ENCODE measurements at places on chromosomes 2 and 18.

GRCh38 chr2:36370281-36370680, 14.7 kb downstream of the CRIM1 start:
- no peak for DNase-seq

- no peak for DNase-seq
These were observed 150.3 kb downstream of the SMAD7 start for GRCh38 chr18:48800466-48800865.

GRCh38 chr18:63897072-63897471, 9.6 kb downstream of the SERPINB2 start:
- DNase-seq: no peak

DNA sequence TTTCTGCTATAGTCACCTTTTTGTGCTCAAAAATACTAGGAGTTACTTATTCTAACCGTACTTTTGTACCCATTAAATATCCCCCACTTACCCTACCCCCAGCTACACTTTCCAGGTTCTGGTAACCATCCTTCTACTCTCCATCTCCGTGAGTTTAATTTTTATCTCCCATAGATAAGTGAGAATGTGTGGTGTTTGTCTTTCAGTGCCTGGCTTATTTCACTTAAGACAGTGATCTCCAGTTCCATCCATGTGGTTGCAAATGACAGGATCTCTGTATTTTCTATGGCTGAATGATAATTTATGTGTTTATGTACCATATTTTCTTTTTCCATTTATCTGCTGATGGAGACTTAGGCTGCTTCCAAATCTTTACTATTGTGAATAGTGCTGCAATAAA, 323.3 kb downstream of the ZNF804A start:
- no peak for DNase-seq

DNA sequence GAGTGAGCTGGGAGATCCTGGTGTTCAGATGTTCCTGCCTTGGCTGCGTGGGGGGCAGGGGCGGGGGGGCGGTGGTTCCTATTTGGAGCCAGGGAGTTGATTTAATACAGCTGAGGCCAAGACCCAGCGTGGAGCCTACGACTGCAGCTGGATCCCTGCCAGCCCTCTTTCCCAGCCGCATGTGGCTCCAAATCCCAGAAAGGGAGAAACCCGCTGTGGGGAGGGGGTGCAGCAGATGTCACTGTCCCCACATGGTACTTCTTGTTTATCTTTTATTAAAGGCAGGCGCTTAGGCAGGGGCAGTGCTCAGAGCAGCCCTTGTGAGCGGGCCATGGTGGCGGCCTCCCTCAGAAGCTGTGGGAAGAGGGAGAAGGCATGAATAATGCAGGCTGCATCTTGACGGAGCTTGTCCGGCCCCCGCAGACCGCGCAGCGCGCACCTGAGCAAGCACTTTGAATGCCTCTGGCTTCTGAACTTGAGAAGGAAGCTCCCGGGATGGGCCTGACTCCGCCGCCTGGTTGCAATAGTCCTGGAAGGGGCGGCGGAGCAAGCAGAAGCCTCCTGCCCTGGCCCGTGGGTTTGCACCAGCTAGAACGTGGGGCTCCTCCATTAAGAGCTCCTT, 112.1 kb downstream of the GLI2 start:
- DNase-seq: no peak

All from substantia nigra (tissue), 51 donors.